Hippocampal formation (tissue), 2 donors: ENCODE measurements at places on chromosomes 13 and 19.
A peak's percentile ranks its signal among the peaks of the same experiment; 100 is the strongest.

- DNase-seq = no peak
Observed at GRCh38 chr13:70732611-70733010, 624.4 kb upstream of the KLHL1 start.

- DNase-seq = no peak
Observed at GRCh38 chr13:103960001-103960400, 893.8 kb upstream of the SLC10A2 start.

DNA sequence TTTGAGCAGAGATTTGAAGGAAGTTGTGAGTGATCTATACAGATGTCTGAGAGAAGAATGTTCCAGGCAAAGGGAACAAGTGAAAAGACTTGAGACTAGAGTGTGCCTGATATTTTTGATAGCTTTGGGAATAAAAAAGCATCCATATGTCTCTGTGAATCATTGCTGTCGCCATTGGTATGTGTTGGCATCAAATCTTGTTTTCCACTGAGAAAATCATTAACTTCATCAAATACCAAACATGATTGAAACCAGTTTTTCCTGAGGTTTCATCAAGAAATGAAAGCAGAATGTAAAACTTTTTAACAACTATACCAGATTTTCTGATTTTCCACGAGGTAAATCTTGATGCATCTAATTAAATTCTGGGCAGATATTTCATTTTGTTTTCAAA is 862.6 kb downstream of the DIAPH3 start:
- no peak for DNase-seq

GRCh38 chr13:113060557-113061270 is 44.9 kb upstream of the F7 start:
- no peak for DNase-seq

GRCh38 chr13:90690458-90691080 is 656.9 kb upstream of the MIR17HG start:
- DNase-seq = no peak

DNA sequence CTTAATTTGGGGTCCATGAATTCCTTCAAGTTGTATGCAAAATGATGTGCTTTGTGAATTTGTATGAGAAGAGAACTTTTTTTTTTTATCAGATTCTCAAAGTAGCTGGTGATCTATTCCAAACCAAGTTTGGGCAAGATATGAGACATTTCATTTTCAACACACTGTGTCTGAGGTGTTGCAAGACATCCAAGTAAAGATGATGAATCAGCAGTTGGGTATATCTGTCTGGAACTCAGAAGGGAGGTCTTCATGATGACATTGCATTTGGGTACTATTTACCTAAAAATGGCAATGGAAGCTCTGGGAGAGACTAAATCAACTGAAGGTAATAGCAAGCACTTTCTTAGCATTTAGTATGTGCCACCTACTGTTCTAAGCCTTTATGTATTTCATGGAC is 2.8 kb downstream of the FAM124A start:
- no peak for DNase-seq

DNA sequence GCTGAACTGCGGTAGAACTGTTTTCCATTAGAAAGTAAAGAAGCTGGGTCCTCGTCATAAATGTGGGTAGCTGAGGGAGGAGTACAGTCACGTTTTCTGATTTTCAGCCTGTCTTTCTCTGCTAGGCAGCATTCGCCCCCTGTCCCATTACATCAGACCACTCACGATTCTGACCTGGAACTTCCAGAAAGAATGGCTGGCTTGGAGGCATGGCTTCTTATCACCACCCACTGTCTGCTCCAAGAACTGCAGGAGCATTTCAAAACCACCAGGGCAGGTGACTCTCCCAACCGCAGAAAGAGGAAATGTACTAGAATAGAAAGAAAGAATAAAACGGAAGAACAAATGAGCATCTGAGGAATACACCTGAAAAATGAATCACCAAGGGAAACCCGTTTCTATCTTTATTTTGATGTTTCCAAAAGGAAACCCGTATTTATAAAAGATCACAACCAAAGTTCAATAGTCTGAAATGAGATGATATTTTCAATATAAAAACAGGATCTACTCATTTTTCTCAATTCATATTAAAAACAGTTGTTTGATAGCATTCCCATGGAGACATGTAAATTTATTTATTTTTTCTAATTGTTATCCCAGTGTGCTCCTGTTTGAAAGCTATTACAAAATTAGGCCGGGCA is 22.1 kb upstream of the POMP start:
- DNase-seq = peak; percentile 21

DNA sequence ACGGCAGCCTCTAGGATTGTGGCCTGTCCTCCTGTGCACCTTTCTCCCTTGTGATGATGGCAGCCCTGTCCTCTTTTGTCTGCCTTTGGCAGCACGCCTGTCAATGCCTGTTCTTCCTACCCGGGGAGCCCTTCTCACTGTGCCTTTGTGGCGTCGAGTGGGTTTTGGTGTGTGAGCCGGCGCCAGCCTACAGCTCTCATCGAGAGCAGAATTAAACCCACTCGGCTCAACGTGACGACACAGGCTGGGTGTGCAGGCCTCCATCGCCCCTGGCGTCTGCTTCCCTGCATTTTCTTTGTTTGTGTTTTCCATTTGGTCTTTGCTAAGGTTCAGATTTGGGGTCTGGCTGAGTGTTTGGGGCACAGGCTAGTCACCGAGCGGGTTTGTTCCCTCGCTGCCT is 34.4 kb downstream of the AP1M1 start:
- DNase-seq = no peak

GRCh38 chr13:51520524-51520923 is 63.7 kb upstream of the WDFY2 start:
- no peak for DNase-seq
